Right forelimb (tissue), 1 donor: ENCODE measurements at places on chromosomes 13 and 19.

GRCh38 chr13:63041640-63042414, 1626.2 kb upstream of the PCDH20 start:
- no peak for DNase-seq

DNA sequence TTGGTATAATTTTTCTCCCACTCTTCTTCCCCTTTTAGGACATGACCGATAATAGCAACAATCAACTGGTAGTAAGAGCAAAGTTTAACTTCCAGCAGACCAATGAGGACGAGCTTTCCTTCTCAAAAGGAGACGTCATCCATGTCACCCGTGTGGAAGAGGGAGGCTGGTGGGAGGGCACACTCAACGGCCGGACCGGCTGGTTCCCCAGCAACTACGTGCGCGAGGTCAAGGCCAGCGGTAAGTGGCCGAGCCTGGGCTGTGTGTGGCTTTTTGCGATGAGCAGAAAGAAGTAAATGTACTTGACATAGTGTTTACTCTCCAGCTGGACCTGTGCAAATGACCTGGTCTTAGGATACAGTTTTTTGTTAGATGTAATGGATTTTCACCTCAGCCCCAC, 102.5 kb downstream of the ARHGEF7 start:
- DNase-seq, result peak; percentile 32

DNA sequence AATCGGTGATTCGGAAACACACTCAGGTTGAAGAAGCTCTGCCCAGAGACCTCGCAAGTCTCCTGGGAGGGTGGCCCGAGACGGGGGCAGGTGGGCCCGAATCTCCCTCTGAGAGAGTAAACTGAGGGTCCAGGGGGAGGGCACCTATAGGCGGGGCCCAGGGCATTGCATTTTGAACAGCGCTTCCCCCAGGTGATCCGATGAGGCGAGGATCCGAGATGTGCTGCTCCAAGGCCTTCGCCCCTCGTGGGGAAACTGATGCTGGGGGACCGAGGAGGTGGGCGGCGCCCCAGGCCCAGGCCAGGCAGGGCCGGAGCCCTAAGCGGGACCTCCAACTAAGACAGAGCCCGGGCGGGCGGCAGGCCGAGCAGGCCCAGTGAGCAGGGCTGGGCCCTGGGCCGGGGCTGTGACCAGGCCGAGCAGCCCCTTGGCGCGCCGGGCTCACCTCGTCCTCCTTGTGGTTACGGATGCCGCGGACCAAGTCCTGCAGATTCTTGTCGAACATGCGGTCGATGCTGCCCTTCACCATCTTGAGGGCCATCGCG, 500 bp downstream of the AP3D1 start:
- peak; percentile 62 for DNase-seq

DNA sequence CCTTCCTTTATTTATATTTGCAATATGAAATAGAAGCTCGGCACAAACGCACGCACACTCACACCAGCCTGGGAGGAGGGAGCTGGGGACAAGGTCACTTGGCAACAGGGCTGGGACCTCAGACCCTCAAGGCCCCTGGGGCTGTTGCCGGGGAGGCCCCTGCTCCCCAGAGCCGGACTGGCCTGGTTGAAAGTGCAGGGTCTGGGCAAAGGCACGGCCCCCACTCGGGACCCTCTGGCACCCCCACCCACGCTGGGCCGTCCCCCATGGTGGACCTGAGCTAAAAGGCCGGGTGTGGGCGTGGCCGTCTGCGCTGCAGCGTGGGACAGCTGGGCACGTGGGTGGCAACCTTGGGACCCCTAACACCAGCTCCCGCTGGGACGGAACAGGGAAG, 1.2 kb upstream of the TMEM86B start:
- DNase-seq, result no peak
